ENCODE measurements at places on chromosomes 13 and 19. TPM values are rescaled to one million over a fixed set of nuclear protein-coding genes. Genes with fewer than 3 reads are reported as not detected.

The ALOX5AP gene
- polyA plus RNA-seq = 4.5 TPM

The CBLC gene
- polyA plus RNA-seq = 4.3 TPM

The DKKL1 gene
- polyA plus RNA-seq = 2.4 TPM

The CCDC70 gene
- not detected for polyA plus RNA-seq

The PRSS57 gene
- 0.14 TPM for polyA plus RNA-seq

The TRPC4 gene
- polyA plus RNA-seq = 0.13 TPM

The TMEM59L gene
- 34.4 TPM for polyA plus RNA-seq

The ZNF568 gene
- polyA plus RNA-seq = 31.0 TPM
